Activated T-cell treated with anti-CD3 and anti-CD28 coated beads for 4 hours (primary cell): ENCODE measurements at places on chromosomes 7 and 10.

DNA sequence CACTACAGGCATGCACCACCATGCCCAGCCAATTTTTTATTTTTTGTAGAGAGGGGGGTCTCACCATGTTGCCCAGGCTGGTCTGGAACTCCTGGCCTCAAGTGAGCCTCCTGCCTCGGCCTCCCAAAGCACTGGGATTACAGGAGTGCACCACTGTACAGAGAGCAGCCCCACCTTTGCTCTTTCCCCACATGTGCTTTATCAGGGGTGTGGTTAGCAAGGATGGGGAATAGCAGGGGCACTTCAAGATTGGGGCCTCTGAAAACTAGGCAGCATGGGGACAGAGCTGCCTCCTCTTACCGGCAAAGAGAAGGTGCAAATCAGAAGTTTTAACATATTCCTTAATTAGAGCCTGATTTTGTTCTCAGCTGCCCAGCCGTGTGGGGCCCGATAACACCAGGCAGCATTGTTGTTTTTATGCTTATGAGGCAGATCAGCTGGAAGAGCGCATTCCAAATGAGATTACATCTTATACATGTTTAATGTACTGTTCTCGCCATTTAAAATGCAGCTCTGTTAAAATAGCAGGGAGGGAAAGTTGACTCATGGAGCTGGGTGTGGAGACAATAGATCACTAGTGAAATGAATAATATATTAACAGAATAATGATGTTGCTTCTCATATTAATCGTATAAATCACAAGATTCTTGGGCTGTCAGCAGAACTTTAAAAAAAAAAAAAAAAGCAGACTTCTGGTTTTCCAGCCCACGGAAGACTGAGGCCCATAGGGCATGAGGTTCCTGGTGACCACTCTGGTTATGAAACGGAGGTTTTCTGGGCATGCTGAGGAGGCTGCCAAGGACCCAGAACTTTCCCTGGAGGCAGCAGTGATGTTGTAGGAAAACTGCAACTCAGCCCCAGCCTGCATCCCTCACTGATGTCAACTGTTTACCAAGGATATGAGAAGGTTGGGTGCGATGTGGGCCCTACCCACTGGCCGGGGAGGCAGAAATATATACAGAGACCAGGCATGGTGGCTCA is 62.5 kb downstream of the TMEM130 start:
- no peak for DNase-seq

DNA sequence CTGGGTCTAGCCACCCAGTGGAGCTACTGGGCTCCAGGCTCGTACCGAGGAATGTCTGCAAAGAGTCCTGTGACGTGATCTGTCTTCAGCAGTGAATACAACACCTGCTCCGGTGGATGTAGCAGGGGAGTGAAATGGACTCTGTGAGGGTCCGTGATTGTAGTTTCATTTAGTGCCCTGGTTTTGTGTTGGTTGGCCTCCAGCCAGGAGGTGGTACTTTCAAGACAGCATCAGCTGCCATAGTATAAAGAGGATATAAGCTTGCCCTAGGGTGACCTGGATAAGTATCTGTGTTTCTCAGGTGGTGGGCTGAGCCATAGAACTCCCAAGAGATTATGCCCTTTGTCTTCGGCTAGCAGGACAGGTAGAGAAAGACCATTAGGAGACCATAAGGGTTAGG is 24.6 kb upstream of the WNT2 start:
- DNase-seq: no peak

DNA sequence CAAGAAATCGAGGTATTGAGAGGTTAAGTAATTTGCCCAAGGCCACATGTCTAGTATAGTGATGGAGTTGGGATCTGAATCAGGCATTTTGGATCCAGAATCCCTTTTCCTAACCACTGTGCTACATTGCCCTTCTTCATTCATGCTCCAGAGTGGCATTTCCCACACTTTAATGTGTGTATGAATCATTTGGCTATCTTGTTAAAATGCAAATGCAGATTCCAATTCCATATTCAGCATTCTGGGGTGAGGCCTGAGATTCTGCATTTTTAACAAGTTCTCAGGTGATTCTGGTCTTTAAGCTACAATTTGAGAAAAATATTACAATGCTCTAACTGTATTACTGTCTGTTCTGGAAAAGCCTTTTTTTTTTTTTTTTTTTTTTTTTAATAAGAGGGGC is 631.3 kb downstream of the PHTF2 start:
- DNase-seq: no peak

- DNase-seq: no peak
These were observed 27.8 kb downstream of the MRC1 start for GRCh38 chr10:17836942-17837341.

DNA sequence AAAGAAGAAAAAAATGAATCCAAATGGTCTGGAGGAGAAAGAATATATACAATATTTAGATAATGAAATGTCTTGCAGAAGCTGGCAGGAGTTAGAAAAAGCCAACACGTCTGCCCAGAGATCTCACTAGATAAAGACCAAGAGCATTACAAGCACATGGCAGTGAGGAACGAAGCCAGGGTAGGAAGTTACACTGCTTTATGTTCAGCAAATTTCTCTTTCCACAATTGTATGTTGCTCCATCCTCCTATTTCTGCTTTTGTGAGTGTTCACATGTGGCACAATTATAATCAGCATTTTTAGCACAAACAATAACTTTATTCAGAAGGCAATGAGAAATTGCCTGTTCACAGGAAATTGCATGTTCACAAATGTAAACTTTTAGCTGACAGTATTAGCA is 53.7 kb downstream of the LRRC17 start:
- no peak for DNase-seq

- DNase-seq: no peak
These were observed 152.2 kb upstream of the TCF7L2 start for GRCh38 chr10:112797855-112798254.

GRCh38 chr10:112919721-112920120 is 30.3 kb upstream of the TCF7L2 start:
- DNase-seq: no peak

DNA sequence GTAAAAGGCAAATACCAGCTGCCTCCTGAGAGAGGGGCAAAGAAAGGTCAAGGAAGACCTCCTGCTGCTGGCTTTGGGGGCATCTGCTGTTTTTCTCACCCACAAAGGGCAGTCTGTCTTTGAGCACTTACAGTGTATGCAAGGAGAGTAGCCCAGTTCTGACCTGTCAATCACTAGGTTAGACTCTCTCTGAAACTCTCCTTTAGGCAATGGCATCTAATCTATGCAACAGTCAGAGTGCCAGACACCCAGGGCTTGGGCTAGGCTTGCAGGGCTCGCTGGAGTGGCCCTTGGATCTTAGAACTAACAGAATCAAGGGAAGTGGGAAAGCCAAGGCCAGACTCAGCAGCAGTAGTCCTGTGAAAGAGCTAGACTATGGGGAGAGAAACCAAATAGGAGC is 522.9 kb downstream of the NRG3 start:
- DNase-seq: no peak

DNA sequence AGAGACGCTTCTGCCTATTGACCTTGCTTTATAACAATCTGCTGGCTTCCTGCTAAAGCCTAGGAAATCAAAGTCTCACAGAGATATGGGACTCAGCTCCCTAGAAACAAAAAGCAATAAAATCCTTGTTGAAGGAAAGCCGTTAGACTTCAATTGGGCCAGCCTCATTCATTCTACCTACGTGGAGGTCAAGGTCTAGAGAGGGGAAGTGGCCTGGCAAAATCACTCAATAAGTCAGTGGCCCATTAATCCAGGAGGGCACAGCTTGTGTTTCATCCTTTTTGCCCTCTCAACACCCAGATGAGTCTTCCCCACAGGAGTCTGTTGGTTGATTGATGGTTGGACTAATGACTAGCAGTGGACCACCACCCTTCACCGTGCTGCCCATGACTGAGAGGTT is 40.5 kb upstream of the ACSL5 start:
- no peak for DNase-seq

- DNase-seq: no peak
These were observed 19.6 kb downstream of the NPC1L1 start for GRCh38 chr7:44521347-44522095.

GRCh38 chr10:129372172-129372571 is 94.9 kb upstream of the MGMT start:
- no peak for DNase-seq

- no peak for DNase-seq
These were observed at the start of gene LHFPL3 for GRCh38 chr7:104328296-104328969. Gene LHFPL3 (plus strand): TSS chr7:104328603.

GRCh38 chr7:116354171-116354545 is 143.8 kb downstream of the TES start:
- no peak for DNase-seq

DNA sequence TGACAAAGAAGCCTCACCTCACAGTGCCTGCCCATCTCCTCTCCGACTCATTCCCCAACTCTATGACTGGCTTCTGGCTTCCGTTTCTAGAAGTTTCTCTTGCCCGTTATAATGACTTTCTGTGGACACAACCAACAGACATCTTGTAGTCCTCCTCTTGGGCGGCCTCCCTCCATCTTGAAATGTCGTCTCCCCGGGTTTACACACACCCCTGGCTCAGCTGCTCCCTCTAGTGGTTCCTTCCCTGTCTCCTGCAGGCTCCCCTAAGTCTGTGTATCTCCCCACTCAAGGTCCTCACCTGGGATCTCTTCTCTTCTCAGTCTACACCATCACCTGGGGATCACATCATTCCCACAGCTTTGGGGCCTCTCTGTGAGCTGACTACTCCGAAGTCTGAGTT is 123.4 kb upstream of the NEBL start:
- no peak for DNase-seq

DNA sequence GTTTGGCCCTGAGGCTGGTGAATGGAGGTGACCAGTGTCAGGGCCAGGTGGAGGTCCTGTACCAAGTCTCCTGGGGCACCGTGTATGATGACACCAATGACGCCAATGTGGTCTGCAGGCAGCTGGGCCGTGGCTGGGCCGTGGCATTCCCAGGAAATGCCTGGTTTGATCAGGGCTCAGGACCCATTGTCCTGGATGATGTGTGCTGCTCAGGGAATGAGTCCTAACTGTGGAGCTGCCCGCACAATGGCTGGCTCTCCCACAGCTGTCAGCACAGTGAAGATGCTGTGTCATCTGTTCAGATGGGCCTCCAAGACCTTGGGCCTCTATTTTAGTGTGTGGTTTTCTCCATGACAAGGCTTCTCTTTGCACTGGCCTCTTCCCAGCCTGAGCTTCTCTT is 64.0 kb downstream of the DMBT1 start:
- no peak for DNase-seq

- DNase-seq: no peak
These were observed 14.2 kb upstream of the FOXK1 start for GRCh38 chr7:4667776-4668509.

DNA sequence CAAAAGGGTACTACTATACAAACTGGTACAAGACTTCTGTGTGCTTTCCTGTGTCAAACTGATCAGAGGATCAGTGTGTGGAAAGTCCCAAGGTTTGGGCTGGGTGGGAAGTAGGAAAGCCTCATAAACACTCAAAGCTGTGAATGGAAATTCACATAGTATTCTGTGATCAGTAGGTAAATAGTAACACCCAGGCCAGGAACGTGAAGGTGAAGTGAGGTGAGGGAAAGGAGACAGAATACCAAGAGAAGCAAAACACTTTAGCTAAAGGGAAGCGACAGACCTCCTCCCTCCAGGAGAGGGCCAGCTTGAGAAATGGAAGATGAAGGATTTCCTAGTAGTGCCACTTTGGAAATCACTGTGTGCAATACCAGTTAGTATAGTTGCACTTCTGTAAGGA is 451.9 kb downstream of the KCNMA1 start:
- DNase-seq: no peak

- DNase-seq: no peak
These were observed 8.9 kb upstream of the TRIM8 start for GRCh38 chr10:102635377-102635776.

DNA sequence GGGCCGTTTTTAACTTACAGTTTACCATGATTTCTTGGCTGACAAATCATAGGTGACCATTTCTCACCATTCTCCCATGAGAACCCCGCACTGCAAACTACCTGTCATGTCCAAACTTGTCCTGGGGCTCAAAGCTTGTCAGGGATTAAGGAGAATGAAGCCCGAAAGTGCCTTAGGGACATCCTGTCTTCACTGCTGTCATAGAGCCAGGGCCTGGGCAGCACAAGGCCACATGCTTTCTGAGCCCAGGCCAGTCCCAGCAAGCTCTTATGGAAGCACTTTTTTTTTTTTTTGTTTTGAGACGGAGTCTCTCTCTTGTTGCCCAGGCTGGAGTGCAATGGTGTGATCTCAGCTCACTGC is 33.9 kb downstream of the CCM2 start:
- no peak for DNase-seq

- no peak for DNase-seq
These were observed 131.5 kb downstream of the SORBS1 start for GRCh38 chr10:95429639-95430038.

- DNase-seq: no peak
These were observed 16.1 kb downstream of the OGDH start for GRCh38 chr7:44622342-44623151.

DNA sequence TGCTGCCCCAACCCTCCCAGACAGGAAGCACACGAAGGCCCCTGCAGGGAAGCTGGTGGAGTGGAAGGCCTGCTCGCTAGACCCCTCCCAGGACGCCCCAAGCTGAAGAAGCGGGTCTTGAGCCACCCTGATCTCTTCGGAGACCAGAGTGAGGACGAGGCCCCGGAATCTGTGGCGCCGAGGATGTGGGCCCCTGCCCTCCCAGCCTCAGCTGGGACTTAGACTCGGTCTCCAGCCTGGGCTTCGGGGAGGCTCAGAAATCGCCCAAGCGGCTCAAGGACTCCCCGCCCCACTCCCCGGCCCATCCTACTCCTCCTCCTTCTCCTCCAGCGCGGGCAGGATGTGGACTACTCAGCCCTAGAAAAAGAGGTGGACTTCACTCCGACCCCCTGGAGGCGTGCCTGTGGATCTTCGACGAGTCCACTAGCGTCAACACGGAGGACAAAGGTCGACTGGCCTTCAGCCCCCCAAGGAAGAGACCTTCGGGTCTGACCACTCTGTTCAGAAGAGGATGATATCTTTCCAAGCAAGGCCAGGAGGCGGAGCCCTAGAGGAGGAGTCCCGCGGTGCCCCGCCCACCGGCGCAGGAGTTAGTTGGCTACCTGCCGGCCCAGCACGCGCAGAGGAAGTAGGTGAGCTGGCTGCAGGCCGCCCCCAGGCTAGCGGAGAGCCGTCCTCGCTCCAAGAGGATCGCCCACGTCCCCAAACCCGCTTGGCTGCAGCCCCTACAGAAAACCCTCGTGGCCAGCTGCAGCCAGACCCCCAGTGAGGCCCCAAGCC is 21.9 kb upstream of the LANCL2 start:
- DNase-seq: no peak

DNA sequence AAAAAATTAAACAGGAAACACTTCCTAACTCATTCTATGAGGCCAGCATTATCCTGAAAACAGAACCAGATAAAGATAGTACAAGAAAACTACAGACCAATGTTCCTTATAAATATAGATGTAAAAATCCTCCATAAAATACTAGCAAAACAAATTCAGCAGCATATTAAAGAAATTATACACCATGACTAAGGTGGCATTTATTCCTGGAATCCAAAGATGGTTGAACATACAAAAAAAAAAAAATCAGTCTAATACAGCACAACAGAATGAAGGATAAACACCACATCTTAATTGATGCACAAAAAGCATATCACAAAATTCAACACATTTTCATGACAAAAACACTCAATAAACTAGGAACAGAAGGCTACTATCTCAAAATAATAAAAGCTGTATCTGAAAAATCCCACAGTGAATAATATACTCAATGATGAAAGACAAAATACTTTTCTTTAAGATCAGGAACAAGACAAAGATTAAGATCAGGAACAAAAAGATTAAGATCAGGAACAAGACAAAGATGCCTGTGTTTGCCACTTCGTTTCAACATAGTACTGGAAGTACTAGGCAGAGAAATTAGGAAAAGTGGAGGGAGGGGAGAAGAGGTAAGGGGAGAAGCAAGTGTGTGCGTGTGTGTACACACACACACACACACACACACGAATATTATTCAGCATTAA is 95.6 kb downstream of the SNX13 start:
- no peak for DNase-seq

- DNase-seq: no peak
These were observed 28.6 kb upstream of the SHH start for GRCh38 chr7:155840909-155841308.
